ENCODE measurements at places on chromosomes 12 and 14.

DNA sequence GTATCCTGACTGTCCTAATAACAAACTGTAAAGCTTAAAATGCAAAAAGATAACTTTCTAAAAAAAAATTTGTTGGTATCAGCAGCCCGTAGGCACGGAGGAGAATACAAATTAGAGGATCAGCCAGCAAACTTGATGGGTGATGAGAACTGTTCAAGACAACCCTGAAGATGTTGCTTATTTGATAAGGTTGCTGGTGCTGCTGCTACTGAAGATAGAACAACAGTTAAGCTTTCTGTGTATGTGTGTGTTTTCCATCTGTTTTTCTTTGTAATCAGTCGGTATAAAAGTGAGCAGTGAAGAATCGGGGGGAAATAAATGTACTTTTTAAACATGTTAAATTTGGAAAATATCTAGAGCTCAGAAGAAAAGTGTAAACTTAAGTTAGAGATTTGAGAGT is 67.4 kb upstream of the POC1B start:
- DNase-seq: no peak

- no peak for DNase-seq
These were observed 219.7 kb upstream of the PRICKLE1 start for GRCh38 chr12:42809226-42809625.

- no peak for DNase-seq
These were observed 120.4 kb downstream of the NEDD1 start for GRCh38 chr12:97027482-97027881.

DNA sequence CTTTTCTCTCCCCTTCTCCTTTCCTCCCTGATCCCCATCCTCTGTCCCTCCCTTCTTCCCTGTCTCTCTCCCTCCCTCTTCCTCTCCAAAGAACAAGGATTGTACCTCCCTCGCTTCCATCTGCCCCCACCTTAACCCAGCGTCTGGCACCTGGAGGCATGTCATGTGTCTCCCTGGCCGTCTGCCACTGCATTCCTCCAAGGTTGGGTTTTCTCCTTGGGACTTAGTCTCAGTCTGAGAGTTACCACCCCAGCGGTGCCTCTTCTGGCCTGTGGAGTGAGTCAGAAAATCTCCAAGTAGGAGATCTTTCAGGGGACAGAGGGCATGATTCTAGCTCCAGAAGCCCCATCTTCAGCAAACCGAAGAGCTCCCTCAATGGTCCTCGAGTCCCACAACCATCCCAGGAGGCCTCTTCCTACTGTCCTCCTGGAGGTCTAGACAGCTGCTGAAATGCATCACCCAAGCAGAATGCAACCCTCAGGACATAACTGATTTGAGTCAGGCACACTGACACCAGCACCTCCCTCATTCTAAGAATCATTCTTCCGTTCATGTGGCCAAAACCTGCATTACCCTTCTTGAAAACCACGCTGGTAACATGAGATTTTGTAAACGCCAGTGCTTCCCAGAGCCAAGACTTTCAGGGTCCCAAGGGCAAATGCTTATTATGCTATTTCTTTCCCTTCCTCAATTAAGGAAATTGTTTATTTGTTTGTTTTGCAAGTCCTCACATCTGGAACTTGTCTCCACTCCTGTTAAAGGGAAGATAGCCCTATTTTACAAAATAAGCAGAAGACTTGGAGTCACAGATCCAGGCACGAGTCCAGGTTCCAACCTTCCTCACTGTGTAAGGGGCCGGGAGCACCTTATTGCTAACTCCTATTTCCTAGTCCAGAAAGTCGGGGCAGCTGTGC is 463.2 kb downstream of the BCL11B start:
- no peak for DNase-seq

DNA sequence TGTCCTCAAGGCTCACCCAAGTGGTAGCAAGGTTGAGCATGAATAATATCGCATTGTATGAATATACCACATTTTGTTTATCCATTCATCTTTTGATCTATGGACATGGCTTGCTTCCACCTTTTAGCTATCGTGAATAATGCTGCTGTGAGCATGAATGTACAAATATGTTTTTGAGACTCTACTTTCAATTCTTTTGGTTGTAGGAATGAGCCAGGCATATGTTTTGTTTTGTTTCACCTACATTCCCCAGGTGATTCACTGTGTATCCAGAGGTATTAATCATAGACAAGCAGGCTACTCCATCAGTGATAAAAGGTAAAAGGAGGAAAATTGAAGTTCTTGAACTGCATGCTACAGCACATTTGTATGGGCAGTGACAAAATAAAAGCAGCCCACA is 35.8 kb downstream of the CDKL1 start:
- no peak for DNase-seq

GRCh38 chr12:91811481-91812287 is 334.0 kb downstream of the BTG1 start:
- no peak for DNase-seq

DNA sequence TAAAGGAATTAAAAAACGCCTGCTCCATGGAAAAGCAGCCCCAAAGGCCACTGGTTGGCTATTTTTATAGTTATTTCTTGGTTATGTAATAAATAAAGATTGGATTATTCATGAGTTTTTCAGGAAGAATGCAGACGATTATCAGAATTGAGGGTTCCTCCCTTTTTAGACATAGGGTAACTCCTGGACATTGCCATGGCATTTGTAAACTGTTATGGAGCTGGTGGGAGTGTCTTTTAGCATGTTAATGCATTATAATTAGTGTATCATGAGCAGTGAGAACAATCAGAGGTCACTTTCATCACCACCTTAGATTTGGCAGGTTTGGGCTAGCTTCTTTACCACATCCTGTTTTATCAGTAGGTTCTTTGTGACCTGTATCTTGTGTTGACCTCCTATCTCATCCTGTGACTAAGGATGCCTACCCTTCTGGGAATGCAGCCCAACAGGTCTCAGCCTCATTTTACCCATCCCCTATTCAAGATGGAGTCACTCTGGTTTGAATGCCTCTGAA is 728.7 kb downstream of the GALC start:
- no peak for DNase-seq

- DNase-seq: no peak
These were observed 12.7 kb upstream of the WDR89 start for GRCh38 chr14:63654346-63654745.

DNA sequence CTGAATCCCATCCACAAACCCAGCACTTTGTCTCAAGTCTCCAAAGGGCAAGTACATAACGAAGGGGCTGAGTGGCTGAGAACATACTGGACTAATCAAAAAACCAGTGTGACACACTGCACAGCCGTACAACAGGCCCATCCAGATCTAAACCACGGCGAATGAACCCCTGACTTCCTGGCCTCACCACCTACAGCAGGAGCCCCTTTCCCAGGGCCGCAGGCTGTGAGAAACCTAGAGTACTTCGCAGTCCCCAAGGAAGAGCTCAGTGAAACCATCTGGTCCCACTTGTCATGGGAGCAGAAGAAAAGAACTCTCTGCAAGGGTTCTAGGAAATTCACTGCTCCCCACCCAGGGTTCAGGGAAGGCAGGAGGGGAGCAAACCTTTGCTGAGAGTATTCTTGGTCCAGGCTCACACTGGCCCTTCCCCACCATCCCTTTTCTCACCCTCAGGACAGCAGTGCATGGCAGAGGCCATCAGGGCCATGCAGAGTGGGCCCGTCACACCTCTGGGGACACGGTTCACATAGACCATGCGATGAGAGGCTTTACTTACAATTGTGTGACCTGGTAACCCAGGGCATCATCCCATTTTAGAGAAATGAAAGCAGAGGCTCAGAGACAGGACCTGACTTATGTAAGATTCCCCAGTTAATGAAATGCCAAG is 192.8 kb downstream of the BCL11B start:
- DNase-seq: no peak

DNA sequence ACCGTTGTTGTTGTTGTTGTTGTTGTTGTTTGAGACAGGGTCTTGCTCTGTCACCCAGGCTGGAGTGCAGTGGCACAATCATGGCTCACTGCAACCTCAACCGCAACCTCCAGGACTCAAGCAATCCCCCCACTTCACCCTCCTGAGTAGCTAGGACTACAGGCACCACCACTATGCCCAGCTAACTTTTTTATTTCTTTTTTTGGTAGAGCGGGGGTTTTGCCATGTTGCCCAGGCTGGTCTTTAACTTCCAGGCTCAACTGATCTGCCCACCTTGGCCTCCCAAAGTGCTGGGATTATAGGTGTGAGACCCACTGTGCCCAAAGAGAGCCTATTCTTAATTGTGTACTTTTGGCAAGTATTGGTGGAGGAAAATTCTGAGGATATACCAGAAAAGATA is 25.7 kb downstream of the MOK start:
- no peak for DNase-seq

GRCh38 chr14:32427726-32428528 is 98.8 kb downstream of the AKAP6 start:
- DNase-seq: no peak

DNA sequence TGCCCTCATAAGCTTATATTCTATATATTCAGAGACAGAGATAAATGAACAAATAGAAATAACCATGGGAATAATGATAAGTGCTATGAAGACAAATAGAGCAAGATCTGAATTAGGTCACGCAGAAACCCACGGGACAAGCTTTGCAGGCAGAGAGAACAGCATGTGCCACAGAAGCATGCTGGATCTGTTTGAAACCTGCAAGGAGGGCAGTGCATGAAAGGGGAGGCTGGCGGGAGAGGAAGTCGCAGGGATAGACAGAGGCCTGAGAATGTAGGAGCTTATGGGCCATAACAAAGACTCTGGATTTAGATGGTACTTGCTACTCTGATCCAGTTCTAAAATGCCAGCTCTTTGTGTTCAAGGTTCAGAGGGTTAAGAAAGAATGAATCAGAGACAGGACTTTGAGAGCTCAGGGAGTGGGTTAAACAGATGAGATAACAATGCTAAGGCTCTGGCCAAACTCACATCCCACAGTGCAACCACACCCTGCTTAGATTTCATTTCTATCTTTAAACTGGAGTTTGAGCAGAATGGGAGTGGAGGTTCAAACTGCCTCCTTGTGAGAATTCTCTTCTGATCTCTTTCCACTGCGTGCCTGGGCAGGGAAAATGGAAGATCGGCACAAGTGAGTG is 49.2 kb upstream of the PPP1R12A start:
- no peak for DNase-seq

GRCh38 chr14:88191605-88192004 is 131.5 kb downstream of the KCNK10 start:
- DNase-seq: no peak

GRCh38 chr14:83491091-83491490 is 1957.4 kb upstream of the SEL1L start:
- DNase-seq: no peak
